Aortic smooth muscle cell (primary cell): ENCODE measurements at places on chromosomes 1 and 21. TPM values are rescaled to one million over a fixed set of nuclear protein-coding genes. Genes with fewer than 3 reads are reported as not detected.

Gene AKIRIN1
- total RNA-seq = 24.3 and 30.0 TPM in 2 replicates

Gene PAPPA2
- 0.26 and 0.31 TPM in 2 replicates for total RNA-seq

Gene RUNX3
- total RNA-seq = not detected in 2 replicates

Gene PRELP
- total RNA-seq = 1.1 and 2.7 TPM in 2 replicates

Gene KIF21B
- total RNA-seq = 0.12 and 0.13 TPM in 2 replicates

Gene KIF14
- 4.5 and 7.4 TPM in 2 replicates for total RNA-seq

Gene SRSF10
- 92.7 and 107 TPM in 2 replicates for total RNA-seq

Gene OR2T2
- total RNA-seq = not detected in 2 replicates

Gene P3H1
- 106 and 110 TPM in 2 replicates for total RNA-seq

Gene TIE1
- 12.3 and 16.9 TPM in 2 replicates for total RNA-seq

Gene XCL1
- not detected in 2 replicates for total RNA-seq

Gene SPRR2E
- total RNA-seq = not detected in 2 replicates

Gene NOL9
- total RNA-seq = 15.3 and 17.0 TPM in 2 replicates

Gene GJA9
- not detected in 2 replicates for total RNA-seq

Gene RAP1GAP
- total RNA-seq = under 0.01 TPM in 1 of 2 replicates, not detected in the other

Gene ERVH48-1
- total RNA-seq = not detected in 2 replicates

Gene HAO2
- not detected in 2 replicates for total RNA-seq

Gene FMN2
- 6.5 and 8.3 TPM in 2 replicates for total RNA-seq

Gene DNTTIP2
- total RNA-seq = 22.3 and 28.2 TPM in 2 replicates

Gene TNFRSF8
- total RNA-seq = not detected in 2 replicates

Gene ADAMTS1
- 1,477 and 2,026 TPM in 2 replicates for total RNA-seq

Gene CA6
- not detected in 2 replicates for total RNA-seq

Gene CD53
- not detected in 2 replicates for total RNA-seq

Gene SLC9C2
- total RNA-seq = not detected in 2 replicates

Gene CCDC30
- total RNA-seq = 1.2 and 2.8 TPM in 2 replicates

Gene CELA2A
- not detected in 2 replicates for total RNA-seq

Gene TMPRSS3
- total RNA-seq = not detected in 2 replicates
